ENCODE measurements at places on chromosomes 11 and 22.

DNA sequence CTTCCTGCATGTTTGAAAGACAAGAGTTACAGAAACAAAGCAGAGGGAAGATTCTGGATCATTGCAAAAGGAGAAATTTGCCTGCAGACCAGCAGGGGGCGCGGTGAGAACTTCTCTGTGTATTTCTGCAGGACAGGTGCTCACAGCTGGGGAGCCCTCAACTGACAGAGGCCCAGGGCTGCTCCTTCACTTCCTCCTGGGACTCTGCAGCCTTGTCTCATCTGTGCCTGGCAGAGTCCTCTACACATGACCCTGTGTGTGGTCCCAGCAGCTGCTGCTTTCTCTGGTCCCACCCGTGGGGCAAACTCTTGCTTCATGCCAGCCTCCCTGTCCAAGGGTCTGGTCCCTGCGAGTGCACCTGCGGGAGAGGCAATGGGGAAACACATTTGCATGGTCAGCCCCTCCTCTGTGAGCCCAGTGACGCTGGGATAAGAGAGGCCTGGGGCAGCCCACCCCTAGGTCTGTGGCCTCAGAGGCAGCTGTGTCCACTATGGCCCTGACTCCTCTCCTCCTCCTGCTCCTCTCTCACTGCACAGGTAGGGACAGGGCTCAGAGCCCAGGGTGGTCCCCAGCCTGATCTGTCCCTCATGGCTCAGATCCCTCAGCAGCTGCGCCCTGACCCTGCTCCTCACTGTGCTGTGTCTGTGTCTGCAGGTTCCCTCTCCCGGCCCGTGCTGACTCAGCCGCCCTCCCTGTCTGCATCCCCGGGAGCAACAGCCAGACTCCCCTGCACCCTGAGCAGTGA, 43.2 kb upstream of the VPREB1 start:
- no peak for DNase-seq

DNA sequence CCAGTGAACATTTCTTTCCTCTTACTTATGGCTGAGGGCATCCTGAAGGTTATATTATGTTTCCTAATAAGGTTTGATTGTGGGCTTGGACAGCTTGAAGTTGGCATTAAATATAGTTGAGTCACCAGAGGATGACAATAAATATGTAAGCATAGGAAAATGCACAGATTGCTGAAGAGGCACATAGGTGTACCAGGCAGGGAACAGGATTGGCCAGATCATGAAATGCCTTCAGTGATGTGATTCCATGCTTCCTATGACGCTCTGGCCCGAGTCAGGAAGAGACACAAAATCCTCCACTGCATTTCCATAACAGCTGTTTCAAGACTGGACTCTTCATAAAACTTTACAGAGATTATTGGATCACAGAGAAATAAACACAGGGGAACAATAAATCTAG, 41.4 kb upstream of the SYN3 start:
- DNase-seq, result no peak

DNA sequence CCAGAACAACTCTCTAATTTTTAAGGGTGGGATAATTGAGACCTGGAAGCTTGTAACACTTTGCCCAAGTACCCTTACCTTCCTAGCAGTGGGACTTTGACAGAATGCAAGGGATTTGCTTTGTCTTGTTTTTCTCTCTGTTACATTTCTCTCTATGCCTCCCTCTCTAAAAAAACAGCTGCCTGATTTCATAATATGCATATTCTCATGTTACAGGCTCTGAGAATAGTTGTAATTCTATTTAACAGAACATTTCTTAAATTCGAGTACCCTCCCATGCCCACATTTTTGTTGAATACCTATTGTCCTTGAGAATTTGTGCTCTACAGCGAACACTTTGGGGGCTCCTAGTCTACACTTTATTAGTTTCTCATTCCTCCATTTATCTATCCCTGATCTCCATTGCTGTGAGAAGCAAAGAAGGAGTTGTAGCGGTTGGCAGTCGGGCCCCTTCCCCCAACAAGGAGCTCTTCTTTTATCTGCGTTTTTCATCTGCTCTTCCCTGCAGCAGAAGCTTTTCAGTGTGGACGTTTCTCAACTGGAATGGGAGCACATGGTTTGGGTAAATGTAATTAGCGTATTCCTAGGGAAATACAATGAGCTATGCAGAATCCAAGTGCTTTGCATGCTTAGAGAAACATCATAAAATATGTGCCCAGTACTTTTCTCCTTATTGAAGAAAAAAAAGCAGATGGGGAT, 117.7 kb upstream of the CCDC90B start:
- no peak for DNase-seq

- DNase-seq, result no peak
These were observed 13.9 kb upstream of the OR8K1 start for GRCh38 chr11:56331861-56332491.

- DNase-seq, result no peak
These were observed 12.5 kb downstream of the SELENOO start for GRCh38 chr22:50213263-50213662.

- no peak for DNase-seq
These were observed 39.4 kb upstream of the GGTLC2 start for GRCh38 chr22:22605074-22605404.

- no peak for DNase-seq
These were observed 235.4 kb upstream of the NARS2 start for GRCh38 chr11:78809931-78810541.

GRCh38 chr22:32794449-32795213, 6.9 kb upstream of the TIMP3 start:
- no peak for DNase-seq

- DNase-seq, result no peak
These were observed 85.8 kb downstream of the ZBTB16 start for GRCh38 chr11:114145166-114145775.

DNA sequence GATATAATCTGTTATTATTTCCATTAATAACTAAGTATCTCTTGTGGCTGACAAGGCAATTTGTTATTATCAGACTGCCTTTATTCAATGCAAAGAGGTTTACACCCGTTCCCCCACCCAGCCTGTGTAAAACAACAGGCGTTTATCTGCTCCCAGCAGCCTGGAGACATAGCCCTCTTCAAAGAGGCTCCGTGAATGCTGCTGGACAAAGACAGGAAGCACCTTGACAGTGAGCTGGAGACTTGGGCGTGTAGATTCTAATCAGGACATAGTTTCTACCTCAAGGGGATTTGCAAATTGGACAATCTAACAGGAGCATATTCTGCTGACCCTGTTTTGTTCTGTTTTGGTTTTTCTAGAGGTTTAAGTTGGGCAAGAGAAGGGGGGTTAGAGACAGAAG, 733.0 kb upstream of the KIRREL3 start:
- DNase-seq, result no peak

GRCh38 chr22:28283068-28283654, 364.1 kb upstream of the PITPNB start:
- no peak for DNase-seq

DNA sequence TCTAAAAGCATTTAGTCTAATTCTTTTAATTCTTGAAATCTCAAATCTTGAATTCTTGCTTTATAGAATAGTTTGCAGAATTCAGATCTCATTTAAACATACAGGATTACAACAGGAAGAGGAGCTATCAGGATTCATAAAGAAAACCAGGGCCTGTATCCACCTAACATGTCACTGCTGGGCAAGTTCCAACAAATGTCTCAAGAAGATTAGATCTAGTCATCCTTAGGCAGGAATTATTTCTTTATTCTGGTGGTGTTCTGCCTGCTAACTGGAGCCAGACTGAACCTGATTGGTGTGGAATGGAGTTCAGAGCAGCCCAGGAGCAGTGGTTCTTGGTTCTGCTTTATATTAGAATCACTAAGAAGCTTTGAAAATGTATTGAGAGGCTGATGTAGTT, 500.7 kb downstream of the LRRC4C start:
- DNase-seq, result no peak

DNA sequence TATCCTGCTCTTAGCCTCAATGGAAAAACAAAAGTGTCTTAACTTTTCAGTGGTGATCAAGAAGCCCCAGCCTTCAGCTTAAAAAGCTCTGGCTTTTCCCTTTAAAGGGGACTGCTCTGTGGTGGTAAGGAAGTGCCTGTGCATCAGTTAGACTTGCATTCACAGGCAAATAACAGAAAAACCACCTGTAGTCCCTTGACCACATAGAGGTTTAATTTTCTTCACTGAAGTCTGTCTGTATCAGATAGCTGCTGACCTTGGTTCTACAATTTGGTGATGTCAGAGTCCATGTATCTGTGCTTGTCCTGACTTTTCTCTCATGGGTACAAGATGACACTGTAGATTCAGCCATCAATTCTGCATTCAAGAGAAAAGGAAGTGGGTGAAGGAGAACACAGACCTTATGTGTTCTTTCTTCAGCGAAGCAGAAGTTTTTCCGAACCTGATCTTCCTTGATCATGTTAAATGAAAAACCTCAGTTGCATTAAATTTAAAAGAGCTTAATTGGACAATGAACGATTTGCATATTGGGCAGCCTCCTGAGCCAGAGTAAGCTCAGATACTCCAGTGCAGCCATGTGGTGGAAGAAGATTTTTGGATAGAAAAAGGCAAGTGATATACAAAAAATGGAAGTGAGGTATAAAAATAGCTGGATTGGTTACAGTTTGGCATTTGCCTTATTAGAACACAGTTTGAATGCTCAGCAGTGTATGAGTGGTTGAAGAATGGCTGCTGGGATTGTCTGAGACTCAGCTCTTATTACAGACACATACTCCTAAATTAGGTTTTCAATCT, 43.2 kb upstream of the RDX start:
- no peak for DNase-seq

- DNase-seq, result no peak
These were observed 3.8 kb downstream of the TPCN2 start for GRCh38 chr11:69052343-69053168.

GRCh38 chr11:64891215-64891848, 12.9 kb upstream of the EHD1 start:
- DNase-seq, result no peak

DNA sequence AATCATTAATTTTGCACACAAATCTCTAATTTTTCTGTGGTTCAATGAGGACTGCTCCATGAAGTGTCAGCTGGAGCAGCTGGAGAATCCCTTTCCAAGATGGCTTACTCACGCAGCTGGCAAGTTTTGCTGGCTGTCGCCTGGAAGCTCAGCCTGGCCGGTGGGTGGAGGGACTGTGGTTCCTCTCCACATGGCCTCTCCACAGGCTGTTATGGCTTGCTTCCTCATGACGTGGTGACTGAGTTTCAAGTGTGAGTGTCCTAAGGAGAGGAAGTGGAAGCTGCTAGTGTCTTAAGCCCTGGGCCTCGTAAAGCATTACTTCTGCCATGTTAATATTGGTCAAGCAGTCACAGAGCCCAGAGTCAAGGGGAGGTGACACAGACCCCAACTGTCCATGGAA, 14.0 kb upstream of the NRIP3 start:
- no peak for DNase-seq

GRCh38 chr11:61892085-61892370, 683 bp upstream of the FADS3 start:
- DNase-seq, result no peak

- no peak for DNase-seq
These were observed 7.8 kb upstream of the NAA40 start for GRCh38 chr11:63931045-63931444.

DNA sequence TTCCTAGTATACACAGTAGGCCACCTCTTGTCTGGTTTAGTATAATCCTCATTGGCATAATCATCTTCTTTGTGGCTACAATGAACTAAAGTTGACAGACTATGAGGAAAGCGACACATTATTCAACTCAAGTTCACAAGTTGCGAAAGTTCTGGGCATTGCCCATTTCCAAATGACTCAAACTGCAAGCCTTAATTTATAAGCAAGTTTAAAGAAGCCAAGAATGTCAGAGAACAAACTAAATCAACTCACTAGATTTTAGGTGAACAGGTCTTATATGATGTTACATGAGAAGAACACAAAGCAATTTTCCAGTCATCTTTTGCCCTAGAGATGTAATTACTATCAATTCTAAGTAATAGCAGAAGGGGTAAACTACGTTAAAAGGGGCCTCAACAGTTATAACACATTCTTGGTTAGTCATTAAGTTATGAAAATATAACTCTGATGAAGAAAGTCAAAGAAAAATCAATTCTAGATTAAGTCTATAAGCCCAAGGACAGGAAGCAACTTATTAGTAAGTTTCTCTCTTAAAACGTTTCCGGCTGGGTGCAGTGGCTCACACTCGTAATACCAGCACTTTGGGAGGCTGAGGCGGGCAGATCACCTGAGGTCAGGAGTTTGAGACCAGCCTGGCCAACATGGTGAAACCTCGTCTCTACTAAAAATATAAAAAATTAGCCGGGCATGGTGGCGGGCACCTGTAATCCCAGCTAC, 21.5 kb downstream of the PICALM start:
- DNase-seq, result peak; percentile 26

DNA sequence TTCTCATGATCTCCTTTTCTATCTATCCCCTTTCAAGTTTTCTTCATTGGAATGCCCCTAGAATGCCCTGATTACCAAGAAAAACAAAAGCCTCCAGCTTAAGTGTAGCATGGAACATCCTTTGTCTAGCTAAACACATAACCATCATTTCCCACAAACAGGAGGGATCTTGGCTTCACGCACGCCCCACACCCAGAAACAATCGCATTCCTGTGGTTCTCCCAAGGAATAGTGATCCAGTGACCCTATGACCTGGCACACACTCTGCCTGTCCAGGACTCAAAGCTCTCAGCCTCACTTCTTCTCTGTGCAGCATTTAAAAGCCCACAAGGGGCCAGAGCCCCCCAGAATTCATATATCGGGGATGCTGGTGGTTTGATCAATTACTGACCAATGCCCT, 9.3 kb upstream of the POU2AF1 start:
- no peak for DNase-seq

DNA sequence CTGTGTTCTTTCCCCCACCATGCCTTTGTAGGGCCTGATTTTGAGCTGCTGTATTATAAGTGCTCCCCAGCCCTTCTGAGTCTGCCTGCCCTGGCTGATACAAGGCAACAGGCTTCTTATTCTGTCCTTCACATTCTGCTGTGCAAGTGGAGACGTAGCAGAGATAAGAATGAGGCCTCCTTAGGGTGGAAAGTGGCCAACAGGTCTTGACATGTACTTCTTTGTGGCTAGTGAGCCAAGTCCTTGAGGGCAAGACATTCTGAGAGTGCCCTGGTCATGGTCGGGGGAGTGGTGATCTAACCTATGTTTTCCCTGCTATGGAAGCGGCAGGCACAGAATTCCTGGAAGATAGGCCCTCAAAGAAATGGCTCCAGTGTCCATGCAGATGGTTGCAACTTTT, 235.7 kb upstream of the CADM1 start:
- no peak for DNase-seq

GRCh38 chr11:69330330-69330729, 36.4 kb downstream of the MYEOV start:
- DNase-seq, result no peak
